EL (cell line): ENCODE measurements at places on chromosomes 12 and 14.

GRCh38 chr12:47377414-47378221 lies 297.9 kb upstream of the AMIGO2 start:
- peak; percentile 98 for DNase-seq

DNA sequence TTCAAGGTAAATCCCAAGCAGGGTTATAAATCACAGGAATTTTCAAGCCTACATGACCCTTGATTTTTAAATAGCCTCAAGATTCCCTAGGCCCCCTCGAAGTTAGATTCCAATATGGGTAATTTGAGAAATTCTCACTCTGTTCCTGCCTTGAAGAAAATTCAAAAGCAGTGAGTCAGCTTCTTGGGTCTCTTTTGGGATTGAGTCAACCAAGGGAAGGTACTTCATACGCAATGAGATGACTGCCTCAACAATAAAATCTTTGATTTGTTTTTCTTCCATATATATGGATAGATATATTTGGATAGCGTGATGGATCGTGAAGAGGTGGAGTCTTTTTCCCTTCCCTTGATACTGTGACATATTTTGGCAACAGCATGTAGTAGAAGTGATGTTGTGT lies 180.4 kb upstream of the ATP2B1 start:
- peak; percentile 66 for DNase-seq

DNA sequence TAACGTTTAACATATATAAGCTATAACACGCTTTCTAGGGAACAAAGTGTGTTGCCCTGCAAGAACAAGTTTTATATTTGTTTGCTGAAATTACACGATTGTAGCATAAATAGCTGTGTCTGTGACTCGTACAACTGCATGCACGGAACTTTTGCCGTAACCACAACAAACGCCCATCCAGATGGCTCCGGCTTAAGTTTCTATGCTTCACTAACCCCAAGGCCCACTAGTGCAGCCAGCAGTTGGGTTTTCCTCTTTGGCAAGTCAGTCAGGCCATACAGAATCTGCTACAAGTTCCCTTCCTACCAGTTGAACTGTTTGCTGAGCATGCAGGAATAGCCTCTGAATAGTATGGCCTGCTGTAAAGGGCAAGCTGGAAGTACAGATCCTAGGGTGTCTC lies 12.1 kb downstream of the CSRP2 start:
- DNase-seq: no peak

DNA sequence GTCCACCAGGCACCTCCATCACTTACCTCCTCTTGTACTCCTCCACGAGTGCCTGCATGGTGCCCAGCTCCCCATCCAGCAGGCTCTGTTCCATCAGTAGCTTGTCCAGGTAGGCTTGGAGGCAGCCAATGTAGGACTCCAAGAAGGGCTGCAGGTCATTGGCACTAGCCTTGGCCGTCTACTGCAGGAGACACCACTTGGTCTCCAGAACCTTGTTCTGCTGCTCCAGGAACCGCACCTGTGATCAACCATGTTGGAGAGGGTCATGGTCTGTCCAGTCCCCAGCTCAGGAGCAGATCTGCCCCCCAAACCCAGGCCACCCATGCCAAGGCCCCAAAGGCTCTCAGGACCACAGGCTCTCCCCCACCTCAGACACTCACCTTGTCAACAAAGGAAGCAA lies 23.9 kb downstream of the KRT76 start:
- no peak for DNase-seq

- no peak for DNase-seq
These were observed 339.5 kb downstream of the ALG10 start for GRCh38 chr12:34361721-34362316.

DNA sequence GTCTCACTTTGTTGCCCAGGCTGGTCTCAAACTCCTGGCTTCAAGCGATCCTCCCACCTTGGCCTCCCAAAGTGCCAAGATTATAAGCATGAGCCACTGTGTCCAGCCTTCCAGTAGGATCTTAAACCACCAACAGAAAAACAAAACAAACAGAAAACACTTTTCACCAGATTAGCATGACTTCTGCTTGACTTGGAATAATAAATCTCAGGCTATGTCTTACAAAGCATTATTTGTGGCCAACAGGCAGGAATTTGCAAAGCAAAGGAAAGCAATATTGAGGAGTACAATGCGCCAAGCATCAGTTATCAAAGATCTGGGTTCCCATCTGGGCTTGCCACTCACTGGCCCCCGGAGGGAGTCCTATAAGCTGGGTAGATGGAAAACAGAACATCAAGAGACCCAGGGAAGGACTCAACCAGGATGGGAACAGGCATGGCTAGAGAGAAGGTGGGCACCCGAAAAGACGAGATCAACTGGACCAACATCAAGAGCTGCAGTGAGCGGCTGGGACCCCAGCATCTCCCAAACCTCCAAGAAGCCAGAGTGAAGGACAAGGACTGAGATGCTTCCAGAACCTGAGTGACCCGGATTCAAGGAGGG lies 101.2 kb downstream of the TMEM30B start:
- DNase-seq: peak; percentile 40

DNA sequence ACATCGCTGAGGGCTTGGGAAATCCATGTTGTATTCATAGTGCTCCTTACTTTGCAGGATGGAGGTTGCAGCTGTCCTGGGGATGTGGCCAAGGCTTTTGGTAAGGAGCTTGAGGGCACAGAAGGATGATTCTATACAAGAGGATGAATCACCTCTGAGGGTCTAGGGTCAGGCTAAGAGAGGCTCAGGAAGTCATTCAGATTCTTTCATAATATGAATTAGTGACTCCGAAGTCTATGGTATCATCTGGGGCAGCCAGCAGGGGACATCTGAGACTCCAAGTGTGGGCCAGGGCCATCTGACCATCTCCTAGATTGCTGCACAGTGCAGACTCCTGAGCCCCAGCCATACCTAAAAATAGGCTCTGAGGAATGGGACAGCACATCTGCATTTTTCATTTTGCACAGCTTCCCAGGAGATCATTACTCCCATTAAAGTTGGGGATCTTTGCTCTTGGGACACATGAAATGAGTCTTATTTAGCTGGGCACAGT lies 4.8 kb downstream of the GMPR2 start:
- no peak for DNase-seq

- no peak for DNase-seq
These were observed 43.2 kb downstream of the DUSP16 start for GRCh38 chr12:12519354-12519998.

DNA sequence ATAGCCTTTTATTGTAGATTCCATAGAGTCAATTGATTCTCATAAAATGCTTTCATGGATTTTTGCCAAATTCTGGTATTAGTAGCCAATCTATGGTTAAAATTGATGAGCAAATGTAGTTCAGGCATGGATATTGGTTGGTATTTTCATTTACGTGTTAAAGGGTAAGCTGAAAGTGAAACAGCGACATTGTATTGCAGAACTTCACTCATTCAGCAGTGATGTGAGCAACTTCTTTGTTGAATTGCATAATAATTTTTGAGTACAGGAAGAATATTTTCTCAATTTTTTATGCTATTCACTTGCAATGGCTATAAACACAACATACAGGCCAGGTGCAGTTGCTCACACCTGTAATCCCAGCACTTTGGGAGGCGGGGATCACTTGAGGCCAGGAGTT lies 24.2 kb upstream of the FAM222A start:
- DNase-seq: no peak

- DNase-seq: no peak
These were observed 200.7 kb downstream of the SLC2A13 start for GRCh38 chr12:39905152-39905551.

GRCh38 chr14:106556665-106557289 lies 1030.4 kb downstream of the TMEM121 start:
- DNase-seq: no peak

- DNase-seq: peak; percentile 19
These were observed 5.1 kb downstream of the DPPA3 start for GRCh38 chr12:7716381-7716780.

DNA sequence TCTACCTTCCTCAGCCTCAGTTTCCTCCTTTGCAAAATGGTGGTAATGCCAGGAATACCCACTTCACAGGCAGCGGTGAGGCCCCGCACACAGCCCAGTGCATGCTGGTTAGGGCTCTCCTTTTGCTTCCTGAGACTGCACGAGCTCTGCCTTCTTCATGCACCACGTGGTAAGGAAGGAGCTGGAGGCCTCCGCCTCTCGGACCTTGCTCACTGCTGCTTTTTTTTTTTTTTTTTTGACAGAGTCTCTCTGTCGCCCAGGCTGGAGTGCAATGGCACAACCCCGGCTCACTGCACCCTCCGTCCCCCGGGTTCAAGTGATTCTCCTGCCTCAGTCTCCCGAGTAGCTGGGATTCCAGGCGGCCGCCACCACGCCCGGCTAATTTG lies 18.1 kb downstream of the TAMALIN start:
- no peak for DNase-seq

DNA sequence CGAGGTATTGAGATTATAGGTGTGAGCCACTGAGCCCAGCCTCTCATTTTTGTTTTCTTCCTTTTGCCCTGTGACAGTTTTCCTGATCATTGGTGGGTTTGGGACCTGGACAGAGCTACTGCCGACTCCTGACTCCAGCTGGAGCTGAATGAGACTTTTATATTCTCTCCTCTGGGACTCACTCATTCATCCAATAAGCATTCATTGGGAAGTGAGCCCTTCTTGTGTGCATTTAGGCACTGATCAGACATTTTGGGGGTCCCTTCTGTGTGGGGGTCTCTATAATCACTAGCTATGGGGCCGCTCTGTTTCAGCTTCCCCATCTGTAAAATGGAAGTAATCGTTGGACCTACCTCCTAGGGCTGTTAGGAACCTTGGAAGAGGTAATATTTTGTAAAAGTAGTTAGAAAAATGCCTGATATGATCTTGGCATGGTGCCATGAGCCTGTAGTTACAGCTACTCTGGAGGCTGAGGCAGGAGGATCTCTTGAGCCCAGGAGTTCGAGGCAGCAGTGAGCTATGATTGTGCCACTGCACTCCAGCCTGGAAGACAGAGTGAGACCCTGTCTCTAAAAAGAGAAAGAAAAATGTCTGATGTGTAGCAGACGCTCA lies 7.2 kb downstream of the SH2B3 start:
- no peak for DNase-seq

GRCh38 chr12:39127401-39127800 lies 222.0 kb upstream of the CPNE8 start:
- peak; percentile 0 for DNase-seq

DNA sequence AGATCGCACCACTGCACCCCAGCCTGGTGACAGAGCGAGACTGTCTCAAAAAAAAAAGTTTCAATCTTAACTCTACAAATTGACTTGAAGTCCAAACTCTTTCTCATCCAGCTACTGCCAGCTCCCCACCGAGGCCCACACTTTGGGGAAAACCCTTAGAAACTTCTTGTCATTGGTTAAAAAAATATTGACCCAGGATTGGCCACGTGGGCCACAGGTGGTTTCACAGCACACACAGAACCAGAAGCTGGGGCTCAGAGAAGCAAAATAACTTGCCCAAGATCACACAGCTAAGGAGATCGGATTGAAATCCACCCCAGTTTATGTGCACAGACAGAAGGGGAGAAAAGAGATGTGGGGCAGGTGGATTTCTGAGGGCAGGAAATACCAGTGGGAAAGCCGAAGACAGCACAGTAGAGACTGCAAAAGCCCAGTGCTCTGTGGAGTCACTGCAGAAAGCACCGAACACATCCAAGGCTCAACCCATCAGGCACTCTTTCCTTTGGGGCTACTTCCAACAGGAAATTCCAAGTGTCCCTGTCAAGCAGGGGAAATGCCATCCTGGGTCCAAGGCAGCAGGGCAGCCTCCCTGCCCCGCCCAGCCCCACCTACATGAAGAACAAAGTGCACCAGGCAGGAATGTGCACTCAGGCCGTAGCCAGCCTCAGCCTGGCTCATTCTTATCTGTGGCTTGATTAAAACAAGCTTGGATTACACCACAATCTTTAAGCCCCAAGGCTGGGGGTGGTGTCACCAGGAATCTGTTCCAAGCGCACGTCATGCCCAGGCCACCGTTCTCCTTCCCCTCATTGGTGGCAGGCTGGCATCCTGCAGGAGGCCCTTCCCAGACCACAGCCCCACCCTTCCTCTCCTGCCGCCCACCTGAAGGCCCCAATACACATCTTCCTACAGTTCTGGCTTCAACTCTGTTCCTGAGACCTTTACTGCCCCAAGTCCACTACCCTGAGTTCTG lies 72.5 kb downstream of the ITPK1 start:
- peak; percentile 95 for DNase-seq

- no peak for DNase-seq
These were observed 530 bp upstream of the FOXN4 start for GRCh38 chr12:109309381-109310246.

DNA sequence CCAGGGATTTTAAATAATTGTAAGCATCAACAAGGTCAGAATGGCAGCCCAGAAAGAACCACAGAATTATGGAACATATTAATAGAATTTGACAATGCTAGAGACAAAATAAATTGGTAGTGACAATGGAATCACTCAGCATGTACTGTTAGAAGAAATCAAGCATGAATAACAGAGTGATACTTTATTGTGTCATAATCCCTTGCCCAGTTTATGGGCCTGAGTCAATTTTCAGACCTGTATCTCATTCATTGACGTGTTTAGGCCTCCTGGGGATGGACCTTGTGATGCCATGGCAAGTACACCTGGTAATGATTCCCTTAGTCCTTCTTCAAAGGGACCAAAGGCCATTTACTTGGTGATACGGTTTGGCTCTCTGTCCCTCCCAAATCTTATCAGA lies 12.8 kb upstream of the CCDC91 start:
- DNase-seq: no peak

DNA sequence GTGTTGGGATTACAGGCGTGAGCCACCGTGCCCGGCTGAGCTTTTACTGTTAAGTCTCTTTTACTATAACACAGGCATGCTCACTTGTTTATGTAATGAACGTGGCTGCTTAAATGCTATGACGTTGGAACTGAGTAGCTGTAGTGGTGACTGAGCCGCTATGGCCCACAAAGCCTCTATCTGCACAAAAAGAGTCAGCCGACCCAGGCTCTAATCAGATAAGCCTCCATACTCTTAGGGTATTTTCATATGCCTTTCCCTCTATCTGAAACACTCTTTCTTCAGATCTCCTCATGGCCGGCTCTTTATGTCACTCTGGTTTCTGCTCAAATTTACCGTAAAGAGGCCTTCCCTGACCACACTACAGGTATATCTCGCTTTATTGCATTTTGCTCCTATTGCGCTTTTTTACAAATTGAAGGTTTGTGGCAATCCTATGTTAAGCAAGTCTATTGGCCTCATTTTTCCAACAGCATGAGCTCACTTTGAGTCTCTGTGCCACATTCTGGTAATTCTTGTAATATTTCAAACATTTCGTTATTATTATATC lies 8.0 kb downstream of the SLC2A14 start:
- no peak for DNase-seq

DNA sequence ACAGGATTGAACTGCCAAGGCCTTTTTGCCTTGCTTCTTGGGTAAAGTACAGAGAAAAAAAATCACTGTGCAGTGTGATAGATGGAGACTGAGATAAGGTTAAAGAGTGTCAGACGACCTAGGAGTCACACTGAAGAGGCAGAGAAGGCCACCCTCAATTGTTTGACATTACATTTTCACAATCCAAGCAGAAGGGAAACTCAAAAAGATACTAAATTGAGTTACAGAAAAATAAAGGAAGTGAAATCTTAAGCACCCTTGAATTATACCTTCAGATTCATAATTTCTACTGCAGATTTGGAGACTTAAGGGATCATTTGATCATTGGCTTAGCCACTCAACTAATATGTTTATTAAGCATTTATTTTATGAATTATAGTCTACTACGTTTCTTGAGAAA lies 97.1 kb downstream of the MYF5 start:
- no peak for DNase-seq
